ENCODE measurements at places on chromosomes 2 and 18.

- no peak for DNase-seq
Measured at GRCh38 chr2:8822218-8822617, 15.2 kb downstream of the KIDINS220 start.

DNA sequence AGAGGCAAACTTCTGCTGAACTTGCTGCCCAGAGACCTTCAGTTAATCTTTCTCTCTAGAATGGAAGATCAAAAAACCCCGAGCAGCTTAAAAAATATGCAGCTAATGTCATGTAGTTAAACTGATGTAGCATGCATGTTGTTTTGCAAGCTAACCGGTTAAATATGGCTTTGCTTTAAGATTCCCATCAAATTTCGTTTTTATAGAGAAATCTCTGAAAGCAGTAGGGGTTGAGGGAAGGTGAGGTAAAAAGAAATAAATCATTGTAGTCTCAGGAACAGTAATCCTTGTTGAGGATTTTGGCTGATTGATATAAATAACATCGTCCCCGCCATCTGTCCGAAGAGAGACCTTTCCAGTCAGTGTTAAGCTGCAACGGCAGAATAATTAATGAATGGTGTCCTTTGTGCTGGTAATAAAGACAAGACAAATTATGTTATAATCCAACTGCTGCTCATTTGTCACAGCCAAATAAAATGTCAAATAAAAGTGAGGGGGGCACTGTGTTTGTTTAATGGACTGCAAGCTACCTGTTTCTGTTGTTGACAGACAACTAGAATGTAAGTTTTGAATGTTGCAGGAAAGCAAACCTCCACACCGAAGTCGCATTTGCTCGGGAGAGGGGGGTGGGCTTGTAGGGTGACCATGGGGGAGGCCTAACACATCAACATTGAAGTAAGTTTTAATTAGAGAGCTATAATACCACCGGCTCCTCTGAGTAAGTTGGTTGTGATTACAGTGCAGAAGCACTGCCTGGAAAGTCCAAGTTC is 555.5 kb downstream of the ARHGAP15 start:
- no peak for DNase-seq

DNA sequence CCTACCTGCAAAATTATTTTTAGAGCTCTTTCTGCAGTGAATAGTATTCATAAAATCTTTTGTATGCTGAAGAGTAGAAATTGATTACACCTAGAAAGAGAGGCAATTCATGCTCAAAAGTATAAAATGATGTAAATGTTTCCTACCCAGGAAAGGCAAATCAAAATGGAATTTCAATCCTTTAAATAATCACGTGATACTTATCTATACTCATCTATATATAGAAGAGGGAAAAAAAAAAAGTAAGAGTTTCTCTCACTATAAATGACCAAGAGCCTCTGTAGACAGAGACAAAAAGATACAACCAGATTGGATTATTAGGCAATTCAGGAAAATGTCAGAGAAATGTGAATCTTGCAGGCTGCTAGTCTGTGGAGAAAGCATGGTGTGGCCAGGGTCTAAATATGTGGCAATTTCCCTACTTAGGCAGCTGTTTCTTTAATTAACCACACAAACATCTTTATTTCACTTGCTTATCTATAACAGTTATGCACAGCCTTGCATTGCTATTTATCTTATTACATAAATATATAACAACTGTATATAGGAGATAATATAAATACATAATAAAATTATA is 39.5 kb downstream of the METTL8 start:
- no peak for DNase-seq

GRCh38 chr2:135882415-135882814 is 6.2 kb upstream of the MCM6 start:
- DNase-seq: no peak

DNA sequence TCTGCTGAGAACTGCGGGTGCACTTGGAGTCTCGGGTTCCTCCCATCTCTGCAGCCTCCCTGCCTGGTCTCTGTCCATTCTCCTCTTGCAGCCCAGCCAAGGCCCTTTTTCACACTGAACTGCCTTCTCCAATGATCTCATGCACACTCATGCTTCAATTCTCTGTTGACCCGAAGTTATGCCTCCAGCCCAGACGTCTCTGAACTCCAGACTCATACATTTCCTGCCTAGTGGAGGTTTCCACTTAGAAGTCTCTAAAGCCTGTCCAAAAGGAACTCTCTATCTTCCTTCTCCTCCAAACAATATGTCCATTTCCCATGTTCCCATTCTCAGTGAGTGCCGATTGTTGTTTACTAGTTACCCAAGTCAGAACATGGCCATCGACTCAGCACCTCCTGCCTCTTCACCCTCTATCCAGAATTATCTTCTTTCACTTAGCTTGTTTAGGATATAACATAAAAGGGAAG is 155.2 kb downstream of the IRS1 start:
- no peak for DNase-seq

DNA sequence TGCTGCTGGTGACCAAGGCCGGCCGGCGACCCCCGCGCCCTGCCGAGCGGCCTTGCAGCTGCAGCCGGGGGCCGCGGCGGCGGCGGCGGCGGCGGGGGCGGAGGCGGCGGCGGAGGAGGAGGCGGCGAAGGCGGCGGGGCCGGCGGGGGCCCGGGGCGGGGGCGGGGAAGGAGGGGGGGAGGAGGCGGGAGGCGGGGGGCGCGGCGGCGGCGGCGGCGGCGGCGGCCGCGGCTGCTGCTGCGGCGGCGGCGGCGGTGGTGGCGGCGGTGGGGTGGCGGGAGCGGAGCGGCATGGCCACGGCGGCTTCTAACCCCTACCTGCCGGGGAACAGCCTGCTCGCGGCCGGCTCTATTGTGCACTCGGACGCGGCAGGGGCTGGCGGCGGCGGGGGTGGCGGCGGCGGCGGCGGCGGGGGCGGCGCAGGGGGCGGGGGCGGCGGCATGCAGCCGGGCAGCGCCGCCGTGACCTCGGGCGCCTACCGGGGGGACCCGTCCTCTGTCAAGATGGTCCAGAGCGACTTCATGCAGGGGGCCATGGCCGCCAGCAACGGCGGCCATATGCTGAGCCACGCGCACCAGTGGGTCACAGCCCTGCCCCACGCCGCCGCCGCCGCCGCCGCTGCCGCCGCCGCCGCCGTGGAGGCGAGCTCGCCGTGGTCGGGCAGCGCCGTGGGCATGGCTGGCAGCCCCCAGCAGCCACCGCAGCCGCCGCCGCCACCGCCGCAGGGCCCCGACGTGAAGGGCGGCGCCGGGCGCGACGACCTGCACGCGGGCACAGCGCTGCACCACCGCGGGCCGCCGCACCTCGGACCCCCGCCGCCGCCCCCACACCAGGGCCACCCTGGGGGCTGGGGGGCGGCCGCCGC is 1.5 kb downstream of the POU3F3 start:
- no peak for DNase-seq

DNA sequence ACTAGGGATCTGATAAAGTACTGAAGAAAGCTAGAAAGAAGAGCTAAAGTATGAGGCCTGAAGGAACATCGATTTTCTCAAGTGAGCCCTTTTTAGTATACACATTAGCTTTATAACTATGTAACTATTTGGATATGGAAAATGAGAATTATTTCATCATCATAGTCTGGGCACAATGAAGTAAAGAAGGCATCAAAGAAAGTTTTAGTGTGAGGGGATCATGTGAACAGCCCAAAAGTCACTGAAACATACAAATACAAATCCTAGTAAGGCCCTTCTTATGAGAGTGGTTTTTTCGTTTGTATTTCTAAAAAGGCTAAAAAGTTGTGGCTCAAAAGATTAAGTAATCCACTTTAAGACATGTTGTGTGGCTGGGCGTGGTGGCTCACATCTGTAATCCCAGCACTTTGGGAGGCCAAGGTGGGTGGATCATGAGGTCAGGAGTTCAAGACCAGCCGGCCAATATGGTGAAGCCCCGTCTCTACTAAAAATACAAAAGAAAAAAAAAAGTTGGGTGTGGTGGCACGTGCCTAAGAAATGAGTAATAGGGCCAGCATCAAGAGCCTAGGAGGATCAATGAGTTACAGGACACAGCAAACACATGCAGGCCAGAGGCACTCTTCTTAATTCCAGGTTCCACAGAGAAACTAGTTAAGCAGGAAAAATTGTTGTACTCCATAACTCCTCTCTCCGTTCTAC is 61.9 kb downstream of the PUM2 start:
- no peak for DNase-seq

- DNase-seq: no peak
Measured at GRCh38 chr2:205439621-205440020, 242.7 kb upstream of the NRP2 start.

- no peak for DNase-seq
Measured at GRCh38 chr2:12240206-12240605, 476.5 kb upstream of the TRIB2 start.

DNA sequence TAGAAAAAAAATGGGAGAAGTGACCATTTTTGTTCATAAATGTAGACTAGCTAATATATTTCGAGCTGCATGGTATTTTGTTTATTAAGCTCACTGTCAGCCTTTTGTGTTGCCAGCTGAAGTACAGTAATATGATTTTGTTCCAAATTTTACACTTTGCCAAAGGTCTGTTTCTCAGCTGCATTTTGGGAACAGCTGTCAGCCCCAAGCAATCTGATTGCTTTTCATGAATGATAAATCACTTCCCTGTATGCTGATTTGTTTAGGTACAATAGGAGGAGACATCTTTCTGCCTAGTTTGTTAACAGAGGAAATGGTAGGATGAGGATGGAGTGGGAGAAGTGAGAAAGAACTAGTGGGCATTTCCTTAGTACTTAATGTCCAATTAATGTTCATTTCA is 79.3 kb downstream of the NABP1 start:
- DNase-seq: no peak

DNA sequence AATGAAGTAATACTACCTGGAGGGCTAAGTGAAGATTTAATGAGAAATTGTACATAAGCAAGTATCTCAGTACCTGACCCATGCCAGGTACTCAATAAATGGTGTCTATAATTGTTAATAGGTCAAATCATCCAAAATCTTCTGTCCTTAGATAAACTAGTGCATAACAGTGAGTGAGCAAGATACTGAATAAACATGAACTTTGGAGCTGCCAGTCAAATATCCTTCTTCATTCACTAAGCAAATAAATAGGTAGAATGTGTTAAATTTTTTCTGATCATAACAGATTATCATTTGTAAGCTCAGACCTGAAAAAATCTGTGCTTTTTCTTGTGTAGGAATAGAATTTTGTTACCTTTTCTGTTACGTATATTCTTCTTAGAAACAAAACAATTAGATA is 39.6 kb downstream of the RAB3GAP1 start:
- no peak for DNase-seq

- no peak for DNase-seq
Measured at GRCh38 chr2:237904831-237905599, 45.6 kb downstream of the RAMP1 start.

DNA sequence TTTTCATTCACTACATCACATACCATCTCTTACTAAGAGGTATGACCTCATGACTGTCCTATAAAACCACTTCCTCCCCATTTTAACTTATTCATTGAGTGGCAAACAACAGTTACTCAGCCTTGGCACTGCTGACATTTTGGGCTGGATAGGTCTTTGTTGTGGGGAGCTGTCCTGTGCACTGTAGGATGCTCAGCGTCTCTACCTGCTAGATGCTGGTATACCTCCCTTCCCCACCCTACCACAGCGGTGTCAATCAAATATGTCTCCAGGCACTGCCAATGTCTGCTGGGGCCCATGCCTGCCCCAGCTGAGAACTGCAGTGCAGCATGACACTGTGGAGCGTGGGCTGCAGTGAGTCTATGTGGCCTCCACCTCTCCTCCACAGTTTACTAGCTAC is 76.3 kb upstream of the MGAT4A start:
- DNase-seq: no peak

Data from effector CD4-positive, alpha-beta T cell (primary cell).